Lower leg skin (tissue), 4 donors: ENCODE measurements at places on chromosomes 2 and 18. TPM values are rescaled to one million over a fixed set of nuclear protein-coding genes. Genes with fewer than 3 reads are reported as not detected.

- no peak for DNase-seq
These were observed 1.3 kb downstream of the TWIST2 start for GRCh38 chr2:238848976-238849853.

- no peak for DNase-seq
These were observed 70.5 kb downstream of the SFXN5 start for GRCh38 chr2:73000808-73001570.

DNA sequence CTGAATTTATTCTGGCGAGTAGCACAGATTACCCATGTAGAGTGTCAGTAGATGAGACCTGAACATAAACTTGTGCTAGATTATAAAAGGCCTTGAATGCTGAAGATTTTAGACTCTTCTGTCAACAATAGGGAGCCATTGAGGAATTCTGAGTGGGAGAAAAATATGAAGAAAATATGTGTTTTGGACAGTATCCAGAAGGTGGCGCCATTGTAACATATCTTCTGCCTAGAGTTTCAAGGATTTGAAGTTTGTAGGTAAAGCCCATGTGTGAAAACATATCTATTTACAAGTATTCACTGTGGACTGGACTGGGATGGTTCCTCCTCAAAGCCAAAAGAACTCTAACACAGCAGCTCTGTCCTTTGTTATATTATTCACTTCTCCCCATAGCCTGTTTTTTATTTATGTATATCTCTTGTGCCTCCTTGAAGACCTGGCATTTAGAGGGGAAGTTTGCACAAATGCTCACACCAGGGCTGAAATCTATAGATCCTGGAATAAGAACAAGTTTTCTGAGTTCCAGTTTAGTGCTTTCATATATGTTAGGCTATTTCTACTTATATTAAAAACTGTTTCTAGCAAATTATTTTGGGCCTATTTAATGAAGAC is 124.9 kb downstream of the RDH14 start:
- no peak for DNase-seq

Gene RGPD8
- 24.8 TPM for total RNA-seq

Gene SPC25
- not detected for total RNA-seq

DNA sequence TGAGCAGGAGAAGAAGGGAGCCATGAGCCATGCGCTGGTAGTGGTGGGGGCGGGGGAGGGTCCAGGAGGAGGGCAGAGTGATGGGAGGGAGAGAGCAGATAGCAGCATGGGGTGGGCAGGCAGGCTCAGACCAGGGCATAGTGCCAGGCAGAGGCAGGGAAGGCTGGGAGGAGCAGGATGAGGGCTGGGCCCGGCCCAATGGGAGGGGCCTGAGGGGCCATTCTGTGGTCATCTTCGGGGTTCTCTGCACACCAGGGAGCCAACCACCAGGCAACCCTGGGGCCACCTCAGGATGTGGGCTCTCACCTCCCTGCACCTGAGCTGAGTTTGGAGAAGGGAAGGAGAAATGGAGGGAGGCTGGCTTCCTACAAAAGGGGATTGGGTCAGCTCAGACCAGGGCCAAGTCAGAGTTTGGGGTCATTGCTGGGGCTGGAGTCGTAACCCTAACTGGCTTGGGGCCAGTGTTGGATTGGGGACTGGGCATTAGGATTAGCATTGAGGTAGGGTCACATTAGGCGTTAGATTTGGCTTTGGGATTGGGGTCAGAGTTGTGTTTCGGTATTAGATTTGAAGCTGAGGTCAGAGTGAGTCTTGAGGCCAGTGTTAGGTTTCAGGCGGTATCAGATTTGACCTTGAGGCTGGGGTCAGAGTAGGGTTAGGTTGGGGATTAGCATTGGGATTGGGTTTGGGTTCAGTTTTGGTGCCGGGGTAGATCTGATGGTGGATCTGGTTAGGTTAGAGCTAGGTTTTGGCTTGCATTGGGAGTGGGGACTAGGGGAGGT is 11.2 kb downstream of the VIL1 start:
- no peak for DNase-seq

DNA sequence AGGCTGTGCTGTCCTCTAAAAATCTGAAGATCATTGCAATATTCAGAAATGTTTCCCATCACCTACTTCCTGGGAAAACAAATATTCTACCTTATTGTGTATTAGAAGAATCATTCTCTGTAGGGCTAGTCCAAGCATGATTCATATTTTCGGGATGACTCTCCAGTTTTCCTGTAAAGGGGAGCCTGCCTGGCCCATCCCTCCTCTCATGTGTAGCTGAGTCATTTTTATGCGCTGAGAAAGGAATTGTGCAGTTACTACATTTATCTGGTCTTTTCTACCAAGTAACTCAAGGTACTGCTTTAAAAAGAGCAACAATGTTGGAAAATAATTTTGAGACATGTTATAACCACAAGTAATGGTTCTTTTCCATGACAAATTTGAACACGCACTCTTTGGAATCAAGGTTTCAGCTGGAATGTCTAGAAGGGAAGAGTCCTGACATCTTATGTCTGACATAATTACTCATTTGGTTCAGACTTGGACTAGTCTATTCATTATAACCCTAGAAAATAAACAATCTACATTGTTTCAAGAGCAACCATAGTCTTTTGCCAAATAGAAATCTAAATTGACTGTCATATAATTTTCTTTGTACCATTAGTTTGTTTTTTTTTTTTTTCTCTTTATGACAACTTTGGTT is 6.6 kb downstream of the DSG3 start:
- no peak for DNase-seq

DNA sequence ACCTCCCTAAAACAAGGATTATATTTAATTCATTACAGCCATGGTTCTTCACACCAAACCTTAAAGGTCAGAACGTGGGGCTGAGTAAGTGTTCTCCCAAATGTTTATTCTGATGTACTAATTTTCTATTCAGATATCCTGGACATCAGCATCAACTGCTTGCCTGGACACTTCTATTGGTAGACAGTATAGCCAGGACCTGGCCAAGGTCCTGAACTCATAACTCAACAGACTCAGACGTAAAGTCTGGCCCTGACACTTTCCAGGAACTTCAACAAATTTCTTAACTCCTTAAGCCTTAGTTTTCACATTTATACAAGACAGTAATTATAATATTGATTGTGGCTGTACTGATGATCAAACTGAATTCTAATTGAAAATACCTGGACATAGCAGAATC is 89.1 kb downstream of the AKAIN1 start:
- DNase-seq = no peak

Gene MOGAT1
- total RNA-seq = not detected

DNA sequence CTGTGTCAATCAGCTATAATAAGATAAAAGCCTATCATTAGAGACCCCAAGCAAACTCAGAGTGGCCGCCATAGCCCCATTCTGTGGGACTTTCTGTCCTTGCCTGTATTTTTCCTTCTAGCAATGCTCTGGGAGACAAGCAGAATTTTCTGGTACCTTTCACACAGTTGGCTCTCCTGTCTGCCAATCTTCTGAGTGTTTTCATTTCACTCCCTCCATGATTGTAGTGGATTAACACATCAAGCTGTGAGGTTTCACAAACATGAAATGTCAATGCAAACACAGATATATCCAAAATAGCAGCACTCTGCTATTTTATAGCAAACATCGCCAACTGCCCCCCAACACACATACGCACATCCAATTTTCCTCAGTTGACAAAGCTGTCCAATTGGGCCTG is 64.9 kb downstream of the C1D start:
- DNase-seq = no peak

Gene IMPACT
- 20.5 TPM for total RNA-seq

Gene CHRNG
- not detected for total RNA-seq

GRCh38 chr2:112848833-112849232 is 12.3 kb upstream of the IL1B start:
- no peak for DNase-seq

- DNase-seq = no peak
These were observed 89.8 kb downstream of the PRPF40A start for GRCh38 chr2:152627351-152627957.

DNA sequence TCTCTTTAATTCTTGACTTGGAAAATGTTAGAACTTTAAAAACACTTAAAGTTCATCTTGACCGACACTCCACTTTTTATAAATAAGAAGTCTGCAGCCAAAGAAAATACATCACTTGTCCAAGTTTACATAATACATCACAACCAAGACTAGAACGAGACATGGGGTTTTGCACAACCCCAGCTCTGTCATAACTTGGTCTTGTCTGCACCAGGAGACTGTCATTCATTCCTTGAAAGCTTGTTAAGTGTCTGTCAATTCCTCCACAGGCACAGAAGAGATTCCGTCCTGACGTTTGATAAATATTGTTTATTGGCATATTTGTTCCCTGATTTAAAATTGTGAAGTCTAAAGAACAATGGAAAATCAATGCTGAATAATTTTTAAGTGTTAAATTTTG is 139.5 kb upstream of the SETBP1 start:
- no peak for DNase-seq

- DNase-seq = no peak
These were observed 146.2 kb upstream of the AGAP1 start for GRCh38 chr2:235347691-235348090.

DNA sequence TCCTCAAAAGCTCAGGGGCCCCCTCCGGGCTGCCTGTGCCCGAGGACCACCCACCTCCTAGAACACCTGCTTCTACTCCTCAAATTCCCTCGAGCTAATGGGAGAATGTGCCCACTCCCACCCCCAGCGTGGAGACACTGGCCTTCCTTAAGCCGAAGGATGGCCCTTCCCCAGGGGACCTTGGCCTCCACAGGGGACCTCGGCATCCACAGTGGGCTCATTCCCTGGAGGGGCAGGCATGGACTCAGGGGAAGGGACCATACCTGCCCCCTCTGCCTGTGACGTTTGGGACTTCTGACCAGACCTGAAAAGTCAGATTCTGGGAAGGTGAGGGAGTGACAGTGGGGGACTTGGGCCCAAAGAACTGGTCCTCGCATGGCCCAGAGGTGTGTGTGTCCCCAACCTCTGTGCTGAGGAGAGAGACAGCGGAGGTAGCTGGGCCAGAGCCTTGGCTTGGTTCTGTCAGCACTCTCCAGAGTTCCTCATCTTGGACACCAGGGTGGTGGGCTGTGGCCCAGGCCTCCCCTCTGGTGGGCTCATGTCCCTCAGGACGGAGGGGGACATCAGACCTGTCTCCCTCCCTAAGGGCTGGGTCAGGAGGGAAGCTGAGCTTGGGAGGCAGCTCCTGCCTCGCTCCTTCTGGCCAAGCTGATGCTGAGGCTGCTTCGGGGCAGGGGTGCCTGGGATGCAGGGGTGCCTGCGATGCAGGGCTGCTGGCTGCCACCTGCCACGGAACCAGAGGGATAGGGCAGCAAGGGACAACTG is 240.4 kb downstream of the HAUS1 start:
- DNase-seq = no peak

Gene NT5C1B
- total RNA-seq = not detected

DNA sequence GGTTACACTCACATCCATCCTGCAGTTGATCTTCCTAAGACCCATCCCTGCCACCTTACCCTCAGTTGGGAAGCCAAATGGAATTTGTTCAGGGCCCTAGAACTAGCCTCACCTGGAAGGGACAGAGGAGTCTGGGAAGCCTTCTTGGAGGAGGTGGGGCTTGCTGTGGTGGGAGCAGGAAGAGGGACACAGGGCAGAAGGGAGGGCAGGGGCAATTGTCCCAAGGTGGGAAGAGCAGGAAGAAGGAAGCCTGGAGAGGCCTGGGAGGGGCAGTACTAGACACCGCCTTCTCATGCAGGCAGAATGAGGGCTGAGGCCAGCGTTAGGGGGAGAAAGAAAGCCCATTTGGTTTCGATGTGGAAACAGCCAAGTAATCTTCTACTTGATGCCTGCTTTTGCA is 34.1 kb upstream of the ASPRV1 start:
- peak; percentile 28 for DNase-seq

- peak; percentile 85 for DNase-seq
These were observed 40.4 kb downstream of the EN1 start for GRCh38 chr2:118806797-118807667.

GRCh38 chr18:23837591-23837990 is 148.3 kb downstream of the LAMA3 start:
- no peak for DNase-seq

GRCh38 chr18:62018034-62018758 is 125.4 kb upstream of the RNF152 start:
- peak; percentile 21 for DNase-seq

DNA sequence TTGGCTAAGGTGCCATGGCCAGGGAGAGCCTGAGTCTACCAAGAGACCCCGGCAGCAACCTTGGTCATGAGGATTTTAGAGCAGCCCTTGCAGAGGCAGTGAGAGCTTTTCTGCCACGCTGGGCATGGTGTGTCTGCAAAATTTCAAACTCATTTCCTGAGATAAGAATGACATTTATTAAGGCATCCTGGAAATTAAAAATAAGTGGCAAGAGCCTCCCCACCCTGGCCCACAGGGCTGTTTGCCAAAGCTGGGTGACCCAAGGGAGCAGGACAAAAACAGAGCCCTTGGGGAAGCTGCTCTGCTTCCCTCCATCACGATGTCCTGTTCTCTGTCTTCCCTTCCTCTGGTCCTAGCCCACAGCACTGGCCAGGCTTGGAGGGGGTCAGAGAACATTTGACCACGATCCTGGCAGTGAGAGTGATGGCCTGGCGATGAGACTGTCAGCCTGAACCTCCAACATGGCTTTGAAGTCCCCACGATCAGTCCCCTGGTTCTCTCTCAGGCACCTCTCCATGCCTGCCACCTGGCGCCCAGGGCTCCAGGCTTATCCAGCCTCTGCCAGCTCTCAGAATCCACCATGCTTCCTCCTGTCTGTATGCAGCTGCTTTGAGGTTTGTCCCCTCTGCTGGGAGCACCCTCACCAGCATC is 68.9 kb upstream of the RMDN2 start:
- no peak for DNase-seq
